ENCODE measurements at places on chromosomes 3 and 15.
A peak's percentile ranks its signal among the peaks of the same experiment; 100 is the strongest.

DNA sequence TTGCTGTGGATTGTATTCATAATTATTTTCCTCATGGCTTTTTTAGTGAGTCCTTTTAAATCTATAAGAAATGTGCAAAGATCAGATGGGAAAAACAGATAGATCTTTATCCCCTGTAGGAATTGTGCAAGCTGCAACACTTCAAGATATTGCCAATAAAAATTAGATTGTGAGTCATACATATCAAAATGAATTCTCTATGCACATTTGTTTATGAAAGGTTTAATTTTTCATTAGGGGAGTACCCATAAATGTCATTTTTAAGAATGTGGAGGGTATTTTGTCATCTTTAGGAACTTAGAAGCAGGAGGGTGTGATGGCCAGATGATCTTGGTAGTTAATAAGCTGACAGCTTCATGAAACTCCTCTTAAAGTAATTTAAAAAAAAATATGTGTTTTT, 2.9 kb downstream of the PIAS1 start:
- no peak for DNase-seq

- no peak for DNase-seq
Observed at GRCh38 chr3:134471521-134472193, 14.1 kb downstream of the ANAPC13 start.

DNA sequence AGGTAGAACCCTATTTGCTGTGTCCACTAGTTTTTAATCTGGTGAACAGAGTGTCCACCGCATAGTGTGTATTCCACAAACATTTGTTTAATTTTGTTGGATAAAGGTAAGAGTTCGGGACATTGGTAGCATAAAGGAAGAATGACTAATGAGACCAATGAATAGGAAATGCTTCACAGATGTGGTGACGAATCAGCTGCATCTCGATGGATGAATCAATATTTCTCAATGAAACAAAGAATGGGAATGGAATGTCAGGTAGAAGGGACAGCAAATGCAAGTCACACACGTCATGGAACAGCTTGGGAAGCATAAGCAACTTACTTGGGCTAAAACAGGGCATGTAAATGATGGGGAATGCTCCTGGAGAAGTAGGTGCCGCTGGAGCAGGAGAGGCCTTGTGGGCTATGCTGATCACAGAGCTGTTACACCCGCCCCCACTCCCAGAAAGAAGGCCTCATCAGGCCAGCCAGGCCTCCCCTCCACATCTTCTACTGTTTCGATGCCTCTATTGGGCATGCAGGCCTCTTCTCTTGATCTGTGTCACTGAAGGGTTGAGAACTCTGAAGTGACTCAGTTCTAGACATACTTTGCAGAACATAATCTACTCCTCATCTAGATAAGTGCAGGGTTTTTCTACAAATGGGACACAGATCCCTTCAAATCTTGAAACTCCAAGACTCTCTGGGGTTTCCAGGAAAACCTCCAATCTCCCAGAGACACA, 120.0 kb upstream of the GADL1 start:
- DNase-seq: no peak

GRCh38 chr3:40009991-40010390, 200.6 kb downstream of the MYRIP start:
- DNase-seq: no peak

DNA sequence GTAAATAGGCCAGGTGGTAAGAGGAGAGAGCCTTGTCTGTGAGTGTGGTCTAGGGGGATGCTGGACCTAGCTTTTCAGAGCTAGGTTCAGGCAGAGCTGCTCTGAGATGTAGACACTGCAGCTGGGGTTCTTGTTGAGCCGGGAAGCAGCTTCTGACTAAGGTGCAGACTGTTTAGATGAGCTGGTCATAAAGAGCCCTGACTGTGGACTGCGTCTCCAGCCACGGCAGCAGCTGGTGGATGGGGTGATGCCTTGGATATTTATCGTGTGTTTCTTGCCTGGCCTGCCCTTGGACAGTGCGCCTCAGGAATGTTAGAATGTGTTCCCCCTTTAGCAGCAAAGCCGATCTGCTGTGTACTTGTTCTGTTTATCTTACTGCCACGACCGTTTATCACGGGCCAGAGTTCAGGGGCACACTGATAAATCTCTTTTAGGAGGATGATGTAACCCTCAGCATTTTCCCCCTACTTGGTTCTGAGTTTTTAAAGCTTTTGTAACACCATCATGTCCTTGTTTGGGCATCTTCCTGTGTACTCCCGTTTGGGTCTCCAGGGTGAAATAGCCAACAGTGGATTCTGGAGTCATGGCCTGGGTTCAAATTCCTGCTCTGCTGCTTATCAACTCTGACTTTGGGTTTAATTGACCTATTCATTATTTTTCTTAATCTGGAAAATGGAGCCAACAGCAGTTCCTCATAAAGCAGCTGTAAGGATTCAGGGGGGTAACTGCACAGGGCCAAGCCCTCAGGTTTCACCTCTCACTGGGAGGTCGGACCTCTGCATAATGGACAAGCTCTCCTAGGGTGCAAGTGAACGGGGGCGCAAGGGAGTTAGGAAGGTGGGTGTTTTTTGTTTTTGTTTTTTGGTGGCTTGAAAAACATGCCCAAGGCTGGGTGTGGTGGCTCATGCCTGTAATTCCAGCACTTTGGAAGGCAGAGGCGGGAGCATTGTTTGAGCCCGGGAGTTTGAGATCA, 51.4 kb downstream of the FLNB start:
- peak; percentile 77 for DNase-seq

GRCh38 chr15:80264031-80264430, 12.0 kb upstream of the CTXND1 start:
- DNase-seq: no peak

DNA sequence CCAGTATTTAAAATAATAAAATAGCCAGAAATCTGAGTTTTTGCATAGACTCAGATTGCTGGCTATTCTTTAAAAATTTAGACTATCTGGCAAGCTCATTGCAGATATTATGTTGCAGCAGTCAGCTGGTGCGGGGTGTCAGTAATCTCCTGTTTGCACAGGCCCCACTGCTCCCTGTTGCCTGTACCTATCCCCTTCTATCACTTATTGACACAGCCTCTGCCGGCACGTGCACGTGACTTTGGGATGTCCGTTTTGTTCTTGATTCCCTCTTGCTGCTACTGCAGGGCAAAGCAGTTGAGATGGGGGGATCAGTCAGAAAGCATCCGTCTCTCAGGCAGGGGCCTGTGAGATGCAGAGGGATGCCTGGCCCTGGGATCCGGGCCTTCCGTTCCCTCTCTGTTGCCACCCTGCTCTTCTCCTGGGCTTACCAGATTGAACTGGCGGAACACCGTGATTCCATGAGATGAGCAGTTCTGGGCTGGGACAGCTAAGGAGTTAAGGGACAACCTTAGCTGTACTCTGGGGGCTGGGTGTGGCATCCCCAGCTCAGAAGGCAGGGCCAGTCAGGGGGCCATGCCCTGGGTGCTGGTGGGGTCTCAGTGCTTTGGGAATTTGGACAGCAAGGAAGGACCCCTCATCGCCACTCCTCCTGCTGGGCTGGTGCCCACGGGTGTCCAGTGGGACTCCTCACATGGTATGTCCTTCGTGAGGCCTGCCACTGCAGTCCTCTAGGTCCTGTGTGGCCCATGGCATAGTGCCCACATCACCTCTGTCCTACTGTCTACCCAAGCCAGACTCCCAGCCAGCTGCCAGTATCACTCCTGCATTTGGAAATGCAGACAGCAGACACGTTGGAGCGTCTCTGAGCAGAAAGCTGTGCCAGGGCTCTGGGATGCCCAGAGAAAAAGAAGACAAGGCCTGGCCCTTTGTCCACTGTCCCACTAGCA, 11.8 kb downstream of the MRAS start:
- no peak for DNase-seq

- no peak for DNase-seq
Observed at GRCh38 chr3:113070681-113071113, 79.9 kb downstream of the GTPBP8 start.

DNA sequence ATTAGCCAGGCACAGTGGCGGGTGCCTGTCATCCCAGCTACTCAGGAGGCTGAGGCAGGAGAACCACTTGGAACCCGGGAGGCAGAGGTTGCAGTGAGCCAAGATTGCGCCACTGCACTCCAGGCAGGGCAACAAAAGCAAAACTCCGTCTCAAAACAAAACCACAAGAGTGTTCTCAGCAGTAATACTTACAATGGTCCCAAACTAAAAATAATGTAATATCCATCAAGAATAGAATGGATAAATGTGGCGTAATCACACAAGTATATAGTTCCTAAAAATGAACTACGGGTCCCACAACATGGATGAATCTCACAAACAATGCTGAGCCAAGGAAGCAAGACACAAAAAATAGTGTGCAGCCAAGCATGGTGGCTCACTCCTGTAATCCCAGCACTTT, 39.2 kb downstream of the STAG1 start:
- DNase-seq: no peak

GRCh38 chr15:93566762-93567161, 477.8 kb upstream of the RGMA start:
- DNase-seq: no peak

DNA sequence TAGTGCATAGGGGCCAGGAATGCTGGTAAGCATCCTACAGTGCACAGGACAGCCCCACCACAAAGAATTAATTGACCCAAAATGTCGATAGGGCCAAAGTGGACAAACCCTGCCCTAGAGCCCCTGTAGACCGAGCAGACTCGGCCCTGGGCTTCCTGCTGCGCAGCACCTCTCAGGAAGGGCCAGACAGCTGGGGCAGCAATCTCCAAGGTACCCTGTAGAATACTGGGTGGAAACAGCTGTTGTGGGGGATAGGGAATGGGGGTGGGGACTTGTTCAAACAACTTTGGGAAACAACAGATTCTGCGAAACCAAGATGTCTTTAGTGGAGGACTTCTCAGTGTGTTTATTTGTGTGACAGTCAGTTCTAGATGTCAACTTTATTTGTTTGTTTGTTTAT, 67.1 kb downstream of the MRPL46 start:
- no peak for DNase-seq

DNA sequence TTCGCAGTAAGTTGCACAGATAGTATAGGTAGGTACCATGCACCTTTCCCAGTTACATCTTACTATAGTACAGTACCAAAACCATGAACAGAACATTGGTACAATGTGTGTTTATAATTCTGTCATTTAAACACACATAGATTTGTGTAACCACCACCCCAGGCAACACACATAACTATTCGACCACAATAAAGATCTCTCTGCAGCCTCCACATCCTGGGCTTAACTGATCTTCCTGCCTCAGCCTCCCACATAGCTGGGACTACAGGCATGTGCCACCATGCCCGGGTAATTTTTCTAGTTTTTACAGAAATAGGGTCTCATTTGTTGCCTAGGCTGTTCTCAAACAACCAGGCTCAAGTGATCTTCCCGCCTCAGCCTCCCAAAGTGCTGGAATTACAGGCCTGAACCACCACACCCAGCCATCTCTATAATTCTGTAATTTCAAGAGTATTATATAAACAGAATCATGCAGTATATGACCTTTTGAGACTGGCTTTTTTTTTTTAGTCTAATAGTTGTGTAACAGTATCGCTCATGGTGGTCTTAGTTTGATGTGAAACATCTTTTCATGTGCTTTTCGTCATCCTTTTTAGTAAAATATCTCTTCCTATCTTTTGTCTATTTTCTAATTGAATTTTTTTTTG, 13.3 kb upstream of the TMF1 start:
- no peak for DNase-seq

- no peak for DNase-seq
Observed at GRCh38 chr3:122533480-122533879, 18.7 kb upstream of the KPNA1 start.

DNA sequence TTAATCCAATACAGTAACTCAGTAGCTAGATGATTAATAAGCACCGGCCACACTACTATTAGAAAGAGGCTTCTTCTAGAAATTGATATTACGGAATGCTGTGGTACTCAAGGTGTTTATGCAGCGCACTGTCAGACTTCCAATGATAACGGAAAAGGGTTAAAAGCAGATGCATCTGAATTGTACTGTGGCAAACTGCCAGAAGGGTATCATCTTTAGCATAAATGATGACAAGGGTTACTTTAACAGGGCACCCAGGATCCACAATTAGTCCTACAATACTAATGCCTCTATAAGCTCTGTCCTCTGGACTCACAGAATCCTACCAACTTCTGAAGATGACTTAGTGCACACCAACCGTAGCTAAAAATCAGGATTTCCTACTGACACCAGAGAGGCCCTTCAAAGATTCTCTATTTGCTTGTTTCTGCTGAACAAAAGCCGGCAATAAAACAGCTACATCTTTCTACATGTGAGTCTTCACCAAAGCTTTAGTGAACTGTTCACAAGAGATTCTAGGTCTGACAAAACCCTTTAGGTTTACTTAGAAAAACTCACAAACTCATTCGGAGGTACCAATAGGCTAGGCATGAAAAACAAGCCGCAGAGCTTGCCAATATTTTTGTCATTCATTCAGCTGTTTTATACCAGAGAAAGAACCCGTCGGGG, 7.1 kb downstream of the SATB1 start:
- DNase-seq: no peak

DNA sequence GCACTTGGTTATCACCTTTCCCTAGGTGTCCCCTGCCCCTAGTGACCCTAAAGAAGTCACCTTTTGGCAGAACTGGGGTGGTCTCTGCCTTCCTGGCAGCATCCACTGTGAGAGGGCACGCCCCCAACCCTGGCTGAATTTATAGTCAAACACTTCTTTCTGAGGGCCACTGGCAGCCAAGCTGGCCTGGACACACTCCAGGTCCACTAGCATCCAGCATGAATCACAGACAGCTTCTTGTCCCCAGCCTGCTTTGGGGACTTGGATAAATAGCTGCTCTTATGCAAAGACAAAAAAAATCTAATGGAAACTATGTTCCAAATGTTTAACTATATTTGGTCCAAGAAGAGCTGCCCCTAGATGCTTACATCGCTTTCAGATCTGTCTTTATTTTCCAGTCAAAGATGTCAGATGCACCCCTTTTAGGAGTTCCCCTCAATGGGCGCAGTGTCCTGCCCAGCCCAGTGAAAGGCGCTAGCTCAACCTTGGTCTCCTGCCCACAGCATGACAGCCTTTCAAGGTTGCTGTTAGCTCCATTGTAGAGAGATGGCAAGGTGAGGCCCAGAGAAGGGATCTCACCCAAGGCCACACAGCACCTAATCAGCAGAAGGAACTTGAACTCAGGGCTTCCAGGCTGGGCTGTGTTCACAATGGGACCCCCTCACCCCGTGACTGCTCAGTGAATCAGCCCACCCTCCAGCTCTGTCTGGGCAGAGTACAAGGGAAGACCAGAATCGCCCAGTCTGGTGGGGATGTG, 7.0 kb downstream of the RASL12 start:
- no peak for DNase-seq

DNA sequence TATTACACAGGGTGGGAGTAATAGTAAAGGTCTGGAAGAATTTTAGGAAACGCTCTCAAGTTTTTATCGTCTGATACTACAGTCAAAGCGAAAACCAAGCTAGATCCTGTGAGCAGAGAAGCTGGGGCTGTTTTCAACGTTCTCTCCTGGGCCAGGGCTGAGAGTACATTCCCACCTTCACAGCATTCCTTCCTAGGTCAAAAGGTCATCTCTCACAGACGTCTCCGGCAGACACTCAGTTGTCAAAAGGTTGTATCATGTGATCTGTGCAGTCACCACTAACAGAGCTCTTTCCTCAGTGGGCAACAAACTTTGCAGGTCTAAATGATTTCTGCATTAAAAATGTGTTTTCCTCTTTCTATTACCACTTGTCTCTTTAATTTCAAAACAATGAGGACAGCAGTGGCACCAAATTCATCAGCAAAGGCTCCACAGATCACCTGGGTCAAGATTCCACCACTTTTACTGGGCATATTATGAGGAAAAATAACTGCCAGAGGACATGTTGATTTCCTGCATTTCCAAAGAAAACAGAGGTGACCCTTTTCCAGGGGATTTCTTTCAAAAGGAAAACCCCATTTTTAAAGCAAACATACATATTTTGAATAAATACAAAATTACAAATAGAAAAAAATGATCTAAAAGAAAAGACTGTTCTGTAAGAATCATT, 41.9 kb downstream of the MEIS2 start:
- DNase-seq: peak; percentile 83

All from ELF-1 (cell line).